ENCODE measurements at places on chromosomes 4 and X.

DNA sequence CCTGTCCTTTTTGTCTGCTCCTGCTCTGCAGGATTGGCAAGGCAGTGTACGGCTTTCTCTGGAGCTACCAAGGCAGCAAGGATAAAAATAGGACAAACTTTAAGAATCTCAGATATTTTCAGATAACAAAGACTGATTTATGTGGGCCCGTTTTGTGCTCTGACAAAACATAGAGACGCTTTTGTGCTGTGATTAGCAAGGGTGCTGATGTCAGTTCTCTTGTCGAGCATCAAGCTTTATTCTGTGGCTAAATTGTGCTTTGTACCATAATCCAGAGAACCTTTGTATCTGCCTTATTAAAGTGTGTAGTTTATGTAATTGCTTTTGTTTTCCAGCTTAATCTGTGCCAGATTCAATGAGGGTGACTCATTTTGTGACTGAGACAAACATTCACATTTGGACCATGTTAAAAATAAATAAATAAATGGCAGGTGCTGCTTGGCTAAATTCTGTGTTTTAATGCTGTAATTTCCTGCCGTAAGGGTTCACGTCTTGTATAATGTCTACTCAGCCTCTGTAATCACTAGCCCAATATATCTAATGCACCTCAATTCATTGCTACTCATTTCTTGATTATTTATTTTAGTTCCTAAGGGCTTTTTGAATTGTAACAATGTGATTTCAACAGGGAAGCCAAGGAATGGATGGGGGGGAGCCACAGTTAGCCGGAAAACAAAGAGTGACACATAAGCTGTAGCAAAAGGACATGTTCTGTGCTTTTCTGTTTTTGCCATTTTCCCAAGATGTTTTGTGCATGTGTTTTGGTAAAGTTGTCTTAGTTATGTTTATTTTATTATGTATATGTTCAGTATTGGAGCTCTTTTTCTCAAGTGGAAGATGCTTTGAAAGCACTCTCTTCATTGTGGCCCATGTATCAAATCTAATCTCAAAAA, 75.1 kb downstream of the GAB1 start:
- H3K4me3 ChIP-seq = no peak overlapping the region
- H3K4me1 ChIP-seq = no peaks in the 10 kb centered on the region
- no peak for DNase-seq
- H3K27me3 ChIP-seq = peaks cover 3% of the 10 kb centered on the region
- H3K27ac ChIP-seq = no peak overlapping the region

DNA sequence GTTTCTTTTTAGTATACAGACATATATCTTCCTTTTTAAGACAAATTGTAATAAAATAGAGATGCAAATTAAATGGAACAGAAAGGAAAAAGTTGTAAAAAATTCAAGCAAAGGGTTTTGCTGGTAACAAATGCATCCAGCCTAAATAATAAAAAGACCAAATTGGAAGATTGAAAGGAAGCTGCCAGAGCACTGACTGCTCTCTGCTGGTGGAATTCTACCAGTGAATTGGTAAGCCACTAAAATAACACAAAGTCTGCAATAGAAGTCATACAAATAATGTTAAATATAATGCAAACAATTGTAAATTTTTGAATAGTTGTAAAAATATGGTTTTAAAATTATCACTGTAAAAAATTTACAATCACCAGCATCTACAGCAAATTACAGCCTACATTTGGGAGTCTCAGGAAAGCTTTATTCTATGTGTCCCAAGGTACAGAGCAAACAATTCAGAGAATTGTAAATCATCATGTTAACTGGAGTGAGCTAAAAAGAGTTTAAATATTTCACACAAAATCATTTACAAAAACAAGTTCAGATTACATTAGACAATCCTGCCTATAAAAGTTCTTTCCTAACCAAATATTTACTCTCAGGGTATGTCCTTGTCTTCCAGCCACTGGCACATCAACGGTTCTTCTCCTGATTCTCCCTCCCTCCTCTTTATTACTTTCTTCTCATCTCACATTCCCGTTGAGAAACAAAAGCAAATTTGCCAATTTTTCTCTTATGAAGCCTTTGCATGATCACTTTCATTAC, 1322.5 kb downstream of the PCDH7 start:
- H3K27me3 ChIP-seq = no peaks in the 10 kb centered on the region
- H3K36me3 ChIP-seq = no peaks in the 10 kb centered on the region
- no peak overlapping the region for H3K4me3 ChIP-seq
- no peaks in the 10 kb centered on the region for H3K4me1 ChIP-seq

DNA sequence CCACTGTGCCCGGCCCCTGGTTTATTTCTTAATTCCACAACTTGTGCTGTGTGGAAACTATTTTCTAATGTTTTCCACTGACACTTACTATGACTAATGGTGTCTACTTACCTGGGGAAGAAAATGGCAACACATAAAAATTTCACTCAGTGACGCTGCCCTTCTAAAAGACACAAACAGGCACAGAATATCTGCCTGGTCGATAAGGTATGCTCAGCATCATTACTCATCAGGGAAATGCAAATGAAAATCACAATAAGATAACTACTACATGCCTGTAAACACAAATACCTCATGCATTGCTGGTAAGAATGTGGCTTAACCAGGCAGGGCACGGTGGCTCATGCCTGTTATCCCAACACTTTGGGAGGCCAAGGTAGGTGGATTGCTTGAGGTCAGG, 61.6 kb downstream of the UBE2K start:
- DNase-seq = no peak
- no peak overlapping the region for H3K4me3 ChIP-seq
- H3K4me1 ChIP-seq = no peaks in the 10 kb centered on the region
- no peak overlapping the region for H3K27ac ChIP-seq

DNA sequence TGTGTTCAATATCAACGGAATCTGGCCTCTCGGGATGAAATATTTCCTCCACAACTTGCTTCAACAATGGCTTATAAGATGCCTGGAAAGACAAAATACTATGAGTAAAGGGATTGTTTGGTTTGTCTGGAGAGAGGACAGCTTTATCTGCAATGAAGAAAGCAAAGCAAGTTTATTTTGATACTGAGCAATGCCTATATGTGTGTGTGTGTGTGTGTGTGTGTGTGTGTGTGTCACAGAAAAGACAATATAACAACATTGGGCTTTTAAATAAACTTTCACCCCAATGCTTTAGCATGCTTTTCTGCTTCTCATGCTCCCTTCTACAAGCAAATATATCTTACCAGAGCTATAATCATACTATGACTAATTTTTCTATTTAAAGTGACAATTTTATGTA, 45.4 kb downstream of the RASL11B start:
- no peaks in the 10 kb centered on the region for H3K4me1 ChIP-seq
- no peaks in the 10 kb centered on the region for H3K27me3 ChIP-seq
- peaks cover 2% of the 10 kb centered on the region for H3K36me3 ChIP-seq
- H3K27ac ChIP-seq = no peak overlapping the region
- H3K4me3 ChIP-seq = no peak overlapping the region
- no peak for DNase-seq

- DNase-seq = no peak
- H3K4me3 ChIP-seq = no peak overlapping the region
- no peak overlapping the region for H3K27ac ChIP-seq
- H3K27me3 ChIP-seq = no peaks in the 10 kb centered on the region
Observed at GRCh38 chr4:78599931-78600375, 48.4 kb downstream of the ANXA3 start.
